ENCODE measurements at places on chromosomes 7 and 10. TPM values are rescaled to one million over a fixed set of nuclear protein-coding genes. Genes with fewer than 3 reads are reported as not detected.
A peak's percentile ranks its signal among the peaks of the same experiment; 100 is the strongest.

- no peak for DNase-seq
Observed at GRCh38 chr10:45599646-45600045, 72.9 kb downstream of the ZFAND4 start.

The IFIT1B gene
- total RNA-seq = not detected

The SLC26A3 gene
- total RNA-seq = not detected

- no peak for DNase-seq
Observed at GRCh38 chr7:291373-292092, 1.6 kb downstream of the FOXL3 start.

- no peak for DNase-seq
Observed at GRCh38 chr7:116327752-116328151, 117.4 kb downstream of the TES start.

The CHAT gene
- not detected for total RNA-seq

GRCh38 chr7:142188154-142188553 is 69.7 kb downstream of the PRSS58 start:
- DNase-seq = peak; percentile 13

The PRSS37 gene
- not detected for total RNA-seq

GRCh38 chr10:18098201-18098600 is 42.0 kb upstream of the CACNB2 start:
- no peak for DNase-seq

DNA sequence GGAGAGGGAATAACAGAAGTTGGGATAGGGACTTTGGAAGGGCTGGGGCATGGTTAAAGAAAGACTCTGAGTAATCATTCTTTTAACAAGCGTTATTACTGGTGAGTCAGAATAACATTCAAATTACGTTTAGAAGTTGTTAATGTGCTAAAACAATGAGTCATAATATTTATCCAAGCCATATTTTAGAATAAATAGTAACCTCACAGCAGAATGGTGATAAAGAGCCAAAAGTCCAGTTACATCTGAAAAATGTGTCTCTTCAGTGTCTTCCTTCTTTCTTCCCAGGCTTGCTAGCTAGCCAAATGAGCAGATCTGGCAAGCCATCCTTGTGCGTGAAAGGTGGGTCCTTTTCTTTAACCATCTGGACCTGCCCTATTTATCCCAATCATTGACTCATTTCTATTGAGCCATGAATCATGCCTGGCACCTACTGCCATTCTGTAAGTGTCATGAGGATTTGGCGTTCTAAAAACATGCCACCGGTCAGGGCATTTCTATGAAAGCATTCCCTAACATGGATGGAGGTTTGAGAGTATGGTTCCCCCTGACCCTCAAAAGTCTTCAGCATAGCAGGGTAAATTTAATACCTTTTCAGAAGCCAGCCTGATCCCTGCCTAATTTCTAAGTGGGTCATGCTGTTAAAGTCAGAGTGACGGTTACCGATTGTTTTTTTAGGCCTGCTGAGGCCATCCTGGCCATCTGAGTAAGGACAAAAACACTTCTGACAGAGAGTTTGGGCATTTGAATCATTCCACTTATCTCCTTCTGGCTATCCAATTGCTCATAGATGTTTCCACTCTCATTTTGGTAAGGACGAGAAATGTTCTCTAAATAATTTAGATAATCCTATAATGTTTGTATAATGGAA is 26.9 kb downstream of the MYPN start:
- DNase-seq = peak; percentile 83

The FEZF1 gene
- total RNA-seq = not detected

GRCh38 chr7:4834601-4835397 is 27.0 kb downstream of the PAPOLB start:
- DNase-seq = no peak

DNA sequence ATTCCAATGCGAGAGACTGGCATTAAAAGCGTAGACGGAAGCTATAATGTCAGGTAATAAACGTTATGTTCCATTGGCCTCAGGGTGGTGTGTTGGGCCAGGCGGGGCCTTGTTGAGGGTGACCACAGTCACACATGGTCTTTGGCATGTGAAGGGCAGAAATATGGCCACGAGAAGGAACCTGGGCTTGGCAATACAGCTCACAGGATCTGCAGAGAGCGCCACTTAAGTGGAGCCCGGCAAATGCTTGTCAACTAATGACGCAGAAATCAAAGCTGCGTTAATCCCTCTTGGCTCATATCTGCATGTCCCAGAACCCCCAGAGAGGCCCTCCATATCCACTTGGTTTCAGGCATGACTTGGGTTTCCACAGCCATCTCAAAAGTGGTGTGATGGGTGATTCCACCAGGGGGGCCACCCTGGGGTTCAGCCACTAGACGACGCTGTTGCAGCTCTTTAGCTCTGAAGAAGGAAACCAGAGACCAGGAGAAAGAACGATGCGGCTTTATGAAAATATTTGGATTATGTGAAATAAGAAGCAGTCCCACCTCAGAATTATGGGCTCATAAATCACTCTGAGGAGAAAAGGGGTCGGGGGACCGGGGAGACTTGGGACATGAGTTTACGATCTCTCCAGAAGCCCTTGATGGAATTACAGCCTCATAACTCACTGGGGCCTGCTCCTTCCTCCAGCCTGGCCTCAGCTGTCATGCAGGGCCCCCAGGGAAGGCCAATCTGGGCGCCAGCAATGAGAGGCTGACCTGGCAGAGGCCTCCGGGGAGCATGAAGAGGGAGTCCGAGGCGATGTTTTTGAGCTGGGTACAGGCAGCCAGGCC is 462.5 kb downstream of the PLXNA4 start:
- no peak for DNase-seq

- no peak for DNase-seq
Observed at GRCh38 chr10:12434277-12434676, 84.9 kb downstream of the CAMK1D start.

- DNase-seq = peak; percentile 50
Observed at GRCh38 chr10:74297389-74298080, 146.5 kb downstream of the ADK start.

- DNase-seq = peak; percentile 32
Observed at GRCh38 chr7:141231018-141231792, 157.3 kb downstream of the TMEM178B start.

DNA sequence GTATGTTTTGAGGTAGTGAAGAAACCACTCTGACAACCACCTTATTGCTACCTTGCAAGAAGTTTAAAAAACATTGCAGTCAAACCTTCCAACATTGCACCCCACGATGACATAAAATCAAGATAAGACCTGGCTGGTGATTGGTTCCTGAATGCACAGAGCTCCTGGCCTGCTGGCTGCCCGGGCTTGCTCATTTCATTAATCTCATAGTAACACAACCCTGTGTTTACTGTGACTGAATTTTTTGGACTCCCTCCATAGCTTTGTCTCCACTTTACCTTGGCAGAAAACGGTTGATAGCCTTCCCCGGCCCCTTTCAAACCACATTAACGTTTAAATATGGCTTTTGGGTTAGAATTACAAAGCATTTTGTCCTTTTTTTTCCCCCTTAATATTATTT is 27.5 kb downstream of the VWA2 start:
- peak; percentile 72 for DNase-seq

The CYTH3 gene
- total RNA-seq = 23.5 TPM

DNA sequence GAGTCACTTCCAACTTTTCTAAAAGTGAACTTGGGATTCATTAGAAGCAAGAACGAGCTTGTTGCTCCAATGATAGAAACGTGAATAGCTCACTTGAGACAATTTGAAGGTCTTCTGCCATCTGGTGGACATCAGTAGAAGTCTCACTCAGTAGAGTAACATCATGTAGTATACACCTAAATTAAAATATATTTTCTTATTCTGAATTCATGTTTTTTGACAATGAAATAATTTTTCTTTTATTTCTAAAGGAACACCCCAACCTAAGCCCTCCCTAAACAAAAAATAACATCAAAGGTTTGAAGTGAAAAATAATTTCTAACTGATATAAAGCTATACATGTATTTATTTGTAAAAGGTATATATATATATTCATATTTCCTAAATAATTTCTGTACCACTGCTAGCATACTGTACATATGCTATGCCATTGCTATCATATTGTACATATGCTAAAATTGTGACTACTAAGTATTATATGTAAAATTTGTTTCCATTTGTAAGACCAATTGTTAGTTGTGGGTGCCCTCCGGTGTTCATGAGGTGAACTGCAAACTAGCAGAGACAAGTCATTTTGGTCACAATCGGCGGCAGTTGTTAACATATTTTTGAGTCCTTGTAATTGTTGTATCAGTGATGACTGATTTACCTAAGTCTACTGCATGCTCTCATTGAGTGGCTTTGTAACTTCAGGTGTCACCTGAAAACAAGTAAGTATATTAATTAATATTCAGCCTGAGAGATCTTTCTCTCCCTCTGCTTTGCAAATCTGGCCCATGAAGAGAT is 121.9 kb downstream of the PTPRZ1 start:
- peak; percentile 86 for DNase-seq

GRCh38 chr10:3980660-3981059 is 195.7 kb upstream of the KLF6 start:
- no peak for DNase-seq

DNA sequence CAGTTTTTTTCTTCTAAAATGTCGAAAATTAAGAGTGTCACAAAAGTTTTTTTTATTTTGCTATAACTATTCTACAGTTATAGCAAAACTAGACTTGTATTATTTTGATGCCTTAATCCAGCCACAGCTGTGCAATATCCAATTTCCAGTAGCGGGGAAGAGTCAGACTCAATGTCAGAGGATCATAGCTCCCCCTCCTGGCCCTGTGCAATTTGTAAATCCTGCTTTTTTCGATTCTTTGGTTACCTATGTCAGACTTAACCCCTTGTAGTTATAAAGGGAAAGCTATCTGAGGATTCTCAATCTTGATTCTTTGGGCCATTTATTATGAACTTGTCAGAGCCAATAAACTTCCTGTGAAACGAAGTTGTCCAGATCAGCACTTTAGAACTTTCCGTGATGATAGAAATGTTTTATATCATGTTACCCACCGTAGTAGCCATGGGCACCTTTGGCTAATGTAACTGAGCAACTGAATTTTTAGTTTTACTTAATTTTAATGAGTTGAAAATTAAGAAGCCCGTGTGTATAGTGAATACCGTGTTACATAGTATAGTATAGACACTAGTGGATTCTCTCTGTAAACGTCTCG is 87.7 kb upstream of the PRKCQ start:
- DNase-seq = peak; percentile 61

The VWC2 gene
- not detected for total RNA-seq

The GNAT3 gene
- total RNA-seq = not detected

GRCh38 chr10:6430423-6430980 is 149.6 kb downstream of the PRKCQ start:
- no peak for DNase-seq

The MYL7 gene
- total RNA-seq = not detected

GRCh38 chr10:71443676-71444075 is 47.0 kb downstream of the CDH23 start:
- no peak for DNase-seq

- DNase-seq = no peak
Observed at GRCh38 chr10:77120012-77120411, 517.6 kb downstream of the KCNMA1 start.

GRCh38 chr7:7957513-7957912 is 11.1 kb upstream of the GLCCI1 start:
- DNase-seq = no peak

DNA sequence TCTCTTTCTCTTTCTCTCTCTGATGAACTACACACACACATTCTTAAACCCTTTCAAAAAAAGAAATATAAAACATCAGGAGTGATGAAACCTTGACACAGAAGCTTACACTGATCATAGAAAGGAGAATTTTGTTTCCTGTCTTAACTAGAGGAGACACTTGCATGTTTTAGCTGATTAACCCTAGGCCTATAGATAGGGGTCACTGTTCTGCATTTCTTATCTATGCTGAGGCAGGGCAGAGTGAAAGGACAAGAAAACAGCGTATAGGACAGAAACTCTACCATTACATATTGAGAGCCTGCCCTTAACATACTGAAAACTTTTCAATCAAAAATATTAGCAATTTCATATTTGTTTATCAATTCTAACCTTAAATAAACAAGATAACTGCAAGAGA is 680.6 kb upstream of the MBL2 start:
- DNase-seq = peak; percentile 14

GRCh38 chr7:1064581-1064980 is 20.2 kb downstream of the GPR146 start:
- DNase-seq = no peak

DNA sequence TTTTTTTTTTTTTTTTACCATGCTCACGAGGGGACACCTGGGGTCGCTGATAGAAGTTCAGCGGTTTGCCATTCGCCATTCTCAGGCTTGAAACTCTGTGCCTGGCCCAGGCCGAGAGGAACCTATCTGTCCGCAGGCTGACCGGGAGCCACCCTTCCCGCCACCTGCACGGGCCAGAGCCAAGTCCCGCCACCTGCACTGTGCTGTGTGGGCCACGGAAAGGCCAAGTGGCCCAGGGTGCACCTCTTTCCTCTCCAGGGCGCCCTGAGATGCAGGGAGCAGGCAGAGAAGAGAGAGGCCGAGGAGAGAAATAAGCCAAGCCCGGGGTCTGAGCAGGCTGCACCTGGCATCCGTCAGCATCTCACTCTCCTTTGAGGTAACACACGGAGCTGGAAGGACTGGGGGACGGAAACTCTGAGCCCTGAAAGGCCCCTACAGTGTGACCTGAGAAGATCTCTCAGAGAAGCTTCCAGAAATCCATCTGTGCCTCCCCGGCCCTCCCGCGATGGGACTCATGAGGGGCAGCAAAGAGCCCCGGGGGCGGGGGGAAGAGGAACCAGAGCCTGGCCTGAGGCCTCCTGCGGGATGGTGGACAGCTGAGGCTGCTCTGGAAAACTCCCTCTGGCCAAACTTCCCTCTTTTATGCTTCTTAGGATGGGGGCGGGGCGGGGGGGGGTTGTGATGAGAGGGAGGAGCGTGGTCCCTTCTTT is 46.6 kb downstream of the PRKAG2 start:
- no peak for DNase-seq

DNA sequence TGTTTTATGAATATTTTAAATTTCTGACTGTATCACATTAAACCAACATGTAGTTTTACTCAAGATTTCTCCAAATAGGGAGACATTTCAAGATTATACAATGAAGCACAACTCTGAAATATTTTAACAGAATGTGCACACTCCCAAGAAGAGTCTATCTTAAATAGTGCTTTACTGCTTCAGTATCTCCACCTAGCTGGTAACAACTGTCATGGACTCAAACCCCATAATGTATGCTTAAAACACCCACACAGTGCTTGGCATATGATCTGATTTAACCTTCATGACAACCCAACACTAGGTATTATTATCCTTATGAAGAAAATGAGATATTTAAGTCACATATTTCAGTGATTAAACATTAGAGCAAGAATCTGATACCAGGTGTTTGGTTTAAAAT is 45.9 kb downstream of the ASZ1 start:
- DNase-seq = peak; percentile 1

DNA sequence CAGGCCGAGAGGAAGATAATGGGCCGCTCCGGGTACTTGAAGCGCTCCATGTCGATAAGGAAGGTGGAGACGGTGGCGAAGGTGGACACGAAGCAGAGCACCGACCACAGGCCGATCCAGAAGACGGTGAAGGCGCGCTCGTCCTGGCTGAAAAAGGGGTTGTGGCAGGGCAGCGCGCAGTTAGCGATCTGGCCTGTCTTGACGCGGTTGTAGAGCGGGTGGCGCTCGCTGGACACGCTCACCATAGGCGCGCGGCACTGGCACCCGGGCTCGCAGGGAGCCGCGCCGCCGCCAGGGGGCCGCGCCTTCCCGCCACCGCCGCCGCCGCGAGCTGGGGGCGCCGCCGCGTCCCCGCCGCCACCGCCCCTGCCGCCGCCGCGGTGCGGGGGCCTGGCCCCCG is 1.6 kb downstream of the FZD8 start:
- peak; percentile 70 for DNase-seq

- DNase-seq = no peak
Observed at GRCh38 chr10:84660450-84661159, 332.2 kb downstream of the CCSER2 start.
